ENCODE measurements at places on chromosomes 11 and 22.

GRCh38 chr22:25775531-25775930 lies 33.5 kb downstream of the MYO18B start:
- no peak for DNase-seq

GRCh38 chr11:96798445-96798844 lies 408.6 kb downstream of the JRKL start:
- DNase-seq, result no peak

GRCh38 chr11:59289356-59290181 lies 69.1 kb upstream of the OR5AN1 start:
- DNase-seq, result no peak

DNA sequence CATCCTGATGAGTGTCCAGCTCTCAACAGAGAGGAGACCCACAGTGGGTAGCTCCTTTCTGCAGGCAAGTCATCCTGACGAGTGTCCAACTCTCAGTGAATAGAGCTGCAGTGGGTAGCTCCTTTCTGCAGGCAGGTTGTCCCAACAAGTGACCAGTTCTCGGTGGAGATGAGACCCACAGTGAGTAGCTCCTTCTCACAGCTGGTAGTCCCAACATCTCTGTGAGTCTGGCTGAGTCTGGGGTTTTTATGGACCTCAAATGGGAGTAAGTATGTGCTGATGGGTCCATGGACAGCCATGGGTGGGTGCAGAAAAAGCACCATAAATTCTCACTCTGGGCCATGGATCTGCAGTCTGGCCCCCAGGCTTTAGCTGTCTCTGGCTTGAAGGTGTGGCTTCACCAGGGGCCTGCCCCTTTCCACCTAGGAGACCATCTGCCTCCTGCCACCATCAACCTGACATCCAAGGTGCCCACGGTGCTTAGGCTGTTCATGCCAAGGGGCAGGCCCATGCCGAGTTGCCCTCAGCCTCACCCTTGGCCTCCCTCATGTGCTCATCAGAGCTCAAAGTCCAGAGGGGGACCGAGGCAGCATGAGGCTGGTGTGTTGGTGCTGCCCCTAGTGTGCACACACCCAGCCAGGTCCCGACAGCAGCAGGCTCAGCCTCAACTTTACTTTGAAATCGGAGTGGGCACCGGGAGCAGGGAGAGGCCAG lies 15.3 kb downstream of the NPAT start:
- no peak for DNase-seq

- DNase-seq, result no peak
Measured at GRCh38 chr11:75208446-75208845, 32.1 kb upstream of the TPBGL start.

GRCh38 chr22:49090061-49090852 lies 737.4 kb downstream of the BRD1 start:
- DNase-seq, result no peak

GRCh38 chr11:117219455-117219854 lies 12.4 kb downstream of the PCSK7 start:
- DNase-seq, result no peak

GRCh38 chr22:29224121-29224858 lies 18.6 kb downstream of the EMID1 start:
- DNase-seq, result no peak

DNA sequence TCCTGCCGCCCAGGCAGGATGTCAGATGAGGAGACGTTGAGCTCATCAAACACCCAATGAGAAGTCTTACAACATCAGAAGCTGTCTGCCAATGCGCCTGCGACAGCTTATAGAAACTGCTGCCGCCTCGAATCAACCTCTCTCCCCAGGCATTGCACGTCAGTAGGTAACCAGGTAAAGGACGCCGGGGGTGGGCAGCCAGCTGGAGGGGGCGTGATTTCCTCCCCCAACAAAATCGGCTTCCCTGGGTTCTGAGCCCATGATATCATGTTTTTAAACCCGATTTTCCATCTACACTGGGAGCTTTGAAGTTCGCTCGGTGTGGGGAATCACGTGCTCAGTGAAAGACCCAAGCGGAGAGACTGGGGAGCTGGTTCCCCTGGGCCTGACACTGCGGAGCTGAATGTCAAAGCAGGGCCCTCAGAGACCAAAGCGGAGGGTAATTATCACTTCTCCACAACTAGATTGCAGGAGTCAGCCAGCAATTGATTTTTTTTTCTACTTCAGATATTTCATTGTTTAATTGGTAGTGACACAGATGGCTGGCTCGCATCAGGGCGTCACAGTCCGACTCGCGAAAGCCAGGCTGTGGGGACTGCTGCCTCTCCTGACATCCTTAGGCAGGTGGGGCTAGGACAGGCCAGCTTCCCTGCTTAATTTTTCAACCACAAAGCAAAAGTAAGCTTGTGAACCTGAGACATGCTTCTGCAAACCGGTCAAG lies 15.4 kb downstream of the FAM83F start:
- peak; percentile 36 for DNase-seq

DNA sequence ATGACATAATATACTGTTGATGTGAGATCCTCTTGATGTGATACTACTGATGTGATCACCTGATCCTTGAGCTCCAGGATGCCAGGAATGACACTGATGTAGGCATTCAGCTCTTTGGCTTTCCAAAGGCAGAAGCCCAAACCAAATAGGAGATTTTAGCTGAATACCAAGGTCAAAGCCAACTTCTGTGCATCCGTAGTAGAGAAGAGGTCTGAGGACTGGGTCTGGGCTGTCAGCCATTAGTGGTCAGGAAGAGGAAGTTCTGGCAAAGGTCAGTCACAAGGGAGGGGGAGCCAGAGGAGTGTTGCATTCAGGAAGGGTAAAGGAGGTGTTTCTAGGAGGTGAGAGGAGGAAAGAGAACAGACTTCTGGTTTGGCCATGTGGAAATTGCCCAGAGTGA lies 53.4 kb upstream of the PARVG start:
- DNase-seq, result no peak

DNA sequence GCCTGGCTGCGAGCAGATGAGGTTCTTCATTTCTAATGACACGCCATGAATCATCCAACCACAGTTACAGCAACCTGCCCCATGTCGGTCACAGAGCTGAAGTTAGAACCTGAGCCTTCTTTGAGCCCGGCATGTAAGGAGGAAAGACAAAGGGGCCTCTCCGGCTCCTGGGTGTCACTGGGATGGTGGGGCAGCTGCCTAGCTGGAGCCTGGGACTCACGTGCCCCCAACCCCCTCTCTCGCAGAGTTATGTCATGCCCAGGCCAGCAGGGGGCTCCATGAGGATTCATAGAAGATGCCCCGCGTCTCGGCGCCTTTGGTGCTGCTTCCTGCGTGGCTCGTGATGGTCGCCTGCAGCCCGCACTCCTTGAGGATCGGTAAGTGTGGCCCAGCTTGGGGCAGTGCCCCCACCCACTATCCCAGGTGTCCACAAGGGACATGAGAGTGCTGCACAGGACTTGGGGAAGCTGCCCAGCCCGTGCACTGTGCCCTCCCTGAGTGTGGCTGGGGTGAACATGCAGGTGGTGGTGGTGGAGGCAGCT lies 148.5 kb downstream of the GRIK4 start:
- peak; percentile 44 for DNase-seq
